ENCODE measurements at places on chromosomes 13 and 19.

GRCh38 chr13:42056146-42056545 is 7.7 kb downstream of the DGKH start:
- no peak for DNase-seq

DNA sequence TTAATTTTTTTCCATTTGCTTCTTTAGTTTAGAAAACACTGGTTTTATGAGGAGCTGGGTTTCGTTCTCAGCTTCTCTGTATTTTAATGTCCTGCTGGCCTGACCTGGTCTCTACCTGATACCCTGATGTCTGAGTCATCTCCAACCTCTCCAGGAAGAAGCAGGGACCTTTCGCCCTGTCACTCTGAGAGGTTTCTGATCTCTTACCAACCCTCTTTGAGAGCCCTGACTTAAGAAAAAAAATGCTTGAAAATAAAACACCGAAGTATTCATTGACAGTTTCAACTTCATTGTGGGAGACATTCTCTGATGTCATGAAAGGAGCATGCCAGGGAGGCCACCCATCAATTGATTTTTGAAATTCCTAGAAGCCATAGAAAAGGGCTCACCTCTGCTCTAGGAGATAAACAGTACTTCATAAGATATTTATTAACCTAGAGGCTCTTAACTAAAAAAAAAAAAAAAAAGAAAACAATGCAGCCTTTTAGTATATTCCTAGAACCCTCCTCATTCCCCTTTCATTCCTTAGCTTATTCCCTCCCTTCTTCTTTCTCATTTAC is 234.8 kb downstream of the ENOX1 start:
- no peak for DNase-seq

GRCh38 chr13:40508767-40509342 is 157.6 kb downstream of the FOXO1 start:
- DNase-seq: no peak

DNA sequence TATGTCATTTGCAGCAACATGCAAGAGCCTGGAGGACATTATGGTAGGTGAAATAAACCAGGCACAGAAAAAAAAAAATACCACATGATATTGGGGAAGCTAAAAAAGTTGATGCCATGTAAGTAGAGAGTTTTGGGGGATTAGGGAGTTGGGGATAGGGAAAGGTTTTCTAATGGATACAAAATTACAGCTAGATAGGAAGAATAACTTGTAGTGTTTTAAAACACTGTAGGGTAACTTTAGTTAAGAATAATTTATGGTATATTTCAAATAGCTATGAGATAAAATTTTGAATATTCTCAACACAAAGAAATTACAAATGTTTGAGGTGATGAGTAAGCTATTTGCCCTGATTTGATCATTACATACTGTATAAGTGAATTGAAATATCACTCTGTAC is 1456.7 kb upstream of the MIR17HG start:
- no peak for DNase-seq

DNA sequence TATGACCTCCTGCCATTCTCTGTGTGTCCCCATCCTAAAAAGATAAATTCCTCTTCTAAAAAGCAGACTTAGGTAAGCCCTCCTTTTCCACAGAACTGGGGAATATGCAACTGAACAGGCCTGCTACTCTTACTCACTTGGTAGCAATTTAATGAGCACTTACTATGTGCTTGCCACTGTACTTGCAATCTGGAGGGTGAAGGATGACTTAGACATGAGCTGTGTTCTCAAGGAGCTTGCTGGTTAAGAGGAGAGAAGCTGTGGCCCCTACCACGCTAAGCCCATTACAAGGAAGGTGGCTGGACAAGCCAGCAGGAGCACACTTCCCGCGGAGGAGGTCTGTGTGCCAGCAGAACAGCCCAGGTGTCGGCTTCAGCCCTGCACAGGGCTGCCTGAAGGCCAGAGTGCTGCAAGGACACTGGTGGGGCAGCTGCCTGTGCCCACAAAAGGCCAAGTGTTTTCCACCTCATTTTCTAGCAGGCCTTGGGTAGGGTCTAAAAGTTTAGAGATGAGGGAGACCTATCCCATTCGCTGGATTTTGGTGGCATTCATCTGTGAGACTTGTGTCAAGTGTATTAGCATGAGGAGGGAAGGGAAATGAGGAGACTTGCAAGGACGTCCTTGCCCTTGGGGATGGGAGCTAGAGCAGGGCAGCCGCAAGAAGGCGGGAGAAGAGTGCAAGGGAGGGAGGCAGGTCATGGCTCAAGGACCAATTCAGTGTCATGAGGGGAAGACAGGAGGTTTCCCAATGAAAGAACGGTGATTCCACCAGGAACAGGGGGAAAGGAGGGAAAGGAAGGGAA is 52.0 kb downstream of the COL4A1 start:
- no peak for DNase-seq

GRCh38 chr19:49957262-49957915 is 3.6 kb downstream of the SIGLEC11 start:
- no peak for DNase-seq

GRCh38 chr19:27392027-27392632 is 1820.8 kb downstream of the UQCRFS1 start:
- no peak for DNase-seq

Measured in cortex of kidney (tissue), 1 donor.